ENCODE measurements at places on chromosomes 1 and 21.

GRCh38 chr1:94529416-94529815, 12.1 kb downstream of the F3 start:
- no peak for DNase-seq

GRCh38 chr1:25537153-25537831, 6.1 kb upstream of the LDLRAP1 start:
- DNase-seq = no peak

DNA sequence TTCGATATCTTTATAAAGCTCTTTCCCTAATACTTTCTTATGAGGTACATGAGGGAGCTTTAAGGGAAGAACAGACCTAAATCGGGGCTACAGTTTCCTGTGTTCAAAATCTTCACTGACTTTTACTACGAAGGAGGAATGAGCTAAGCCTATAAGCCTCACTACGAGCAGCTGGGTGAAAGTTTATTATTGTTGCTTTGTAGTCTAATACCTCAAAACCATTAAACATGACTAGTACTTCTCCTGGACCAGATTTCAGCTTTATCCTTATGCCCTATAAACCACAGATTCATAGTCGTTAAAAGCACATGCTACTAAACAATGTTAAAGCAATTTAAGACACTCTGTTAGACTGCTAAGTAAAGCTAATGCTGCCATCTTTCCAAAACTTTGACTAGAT, 30.2 kb downstream of the NDC1 start:
- no peak for DNase-seq

DNA sequence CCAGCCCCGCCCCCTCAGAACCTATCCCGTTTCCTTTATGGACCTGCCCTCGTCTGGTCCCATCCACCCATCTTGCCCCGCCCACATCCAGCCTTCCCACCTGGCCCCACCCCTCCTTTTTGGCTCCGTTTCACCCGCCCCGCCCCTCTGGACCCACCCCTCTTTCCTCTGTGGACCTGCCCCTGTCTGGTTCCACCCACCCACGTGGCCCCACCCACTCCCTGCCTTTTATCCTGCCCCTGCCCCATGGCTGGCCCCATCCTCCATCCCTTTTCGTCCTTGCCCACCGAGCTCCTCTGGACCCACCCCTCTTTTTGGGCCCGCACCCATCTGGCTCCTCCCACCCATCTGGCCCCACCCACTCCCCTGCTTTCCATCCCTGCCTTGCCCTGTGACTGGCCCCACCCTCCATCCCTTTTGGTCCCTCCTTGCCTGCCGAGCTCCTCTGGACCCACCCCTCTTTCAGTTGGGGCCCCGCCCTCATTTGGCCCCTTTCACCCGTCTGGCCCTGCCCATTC, 177.3 kb downstream of the CAMTA1 start:
- DNase-seq = peak; percentile 86

DNA sequence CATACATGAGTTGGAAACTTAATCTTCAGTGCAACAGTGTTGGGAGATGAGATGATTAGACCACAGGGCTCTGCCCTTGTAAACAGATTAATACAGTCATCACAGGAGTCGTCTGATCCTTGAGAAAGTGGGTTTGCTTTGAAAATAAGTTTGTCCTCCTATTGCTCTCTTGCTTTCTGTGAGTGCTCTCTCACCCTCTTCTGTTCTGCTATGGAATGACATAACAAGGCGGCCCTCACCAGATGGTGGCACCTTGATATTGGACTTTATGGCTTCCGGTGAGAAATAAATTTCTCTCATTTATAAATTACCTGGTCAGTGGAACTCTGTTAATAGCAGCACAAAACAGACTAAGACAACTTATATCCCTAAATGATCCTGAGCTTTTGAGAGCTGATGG, 353.6 kb downstream of the BRINP3 start:
- DNase-seq = no peak

- no peak for DNase-seq
Measured at GRCh38 chr21:33544451-33545195, 1.8 kb downstream of the SON start.

DNA sequence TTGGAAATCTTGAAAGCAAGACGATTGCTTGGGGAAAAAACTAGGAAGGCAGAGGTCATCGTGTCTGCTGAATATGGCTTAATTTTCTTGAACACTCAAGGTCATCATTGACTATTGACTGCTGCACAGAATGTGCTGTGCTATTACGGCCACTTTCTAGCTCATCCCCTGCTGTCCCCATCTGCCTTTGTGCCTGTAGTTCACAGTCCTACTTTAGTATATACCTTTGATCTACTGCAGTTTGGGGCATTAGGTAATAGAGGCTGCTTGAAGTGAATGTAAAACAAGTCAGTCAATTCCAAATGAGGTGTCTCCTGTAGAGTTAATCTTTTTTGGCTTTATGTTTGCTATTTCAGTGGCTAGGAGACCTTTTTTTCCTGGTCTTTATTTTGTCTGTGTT, 8.3 kb downstream of the RAB4A start:
- DNase-seq = no peak

DNA sequence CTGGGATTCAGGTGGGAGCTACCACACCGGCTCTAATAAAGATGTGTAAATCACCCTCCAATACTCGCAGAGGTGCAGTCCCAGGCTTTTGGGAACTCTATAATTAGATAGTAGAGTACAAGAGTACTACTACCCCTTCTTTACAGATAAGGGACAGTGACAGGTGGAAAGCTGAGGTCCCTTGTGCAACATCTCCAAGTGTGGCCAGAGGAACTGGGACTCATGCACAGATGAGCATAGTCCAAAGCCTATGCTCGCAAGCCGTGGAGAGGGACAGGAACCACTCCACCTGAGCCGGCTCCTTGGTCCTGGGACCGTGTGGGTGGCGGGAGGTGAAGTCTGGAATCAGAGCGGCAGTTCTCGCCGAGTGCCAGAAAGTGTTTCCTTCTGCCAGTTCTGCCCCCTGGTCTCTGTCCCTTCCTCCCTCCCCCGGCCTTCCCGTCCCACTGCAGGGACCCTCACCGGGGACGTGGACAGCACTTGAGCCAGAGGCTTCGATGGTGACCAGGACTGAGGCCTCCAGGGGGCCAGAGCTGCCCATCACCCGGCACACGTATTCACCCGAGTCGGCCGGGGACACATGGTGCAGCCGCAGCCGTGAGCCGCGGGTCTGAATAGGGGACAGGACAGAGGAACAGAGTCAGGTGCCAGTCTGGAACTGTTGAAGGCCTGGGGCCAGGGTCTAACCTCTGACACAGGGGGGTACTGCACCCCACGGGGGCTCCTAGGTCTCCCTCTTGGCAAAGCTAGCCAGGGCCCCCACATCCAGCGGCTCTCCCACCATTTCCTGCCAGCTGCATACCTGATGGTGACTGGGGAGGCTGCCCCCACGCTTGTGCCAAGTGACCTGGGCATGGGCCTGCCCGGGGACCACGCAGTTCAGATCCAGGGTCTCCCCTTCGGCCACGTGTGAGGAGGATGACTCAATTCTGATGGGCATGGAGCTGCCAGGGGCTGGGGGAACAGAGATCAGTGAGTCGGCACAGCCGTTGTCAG, 33.9 kb downstream of the LDLRAD2 start:
- DNase-seq = no peak

GRCh38 chr1:118984722-118985639, 3.2 kb downstream of the TBX15 start:
- no peak for DNase-seq

Data from K562 (cell line).